Activated CD4-positive, alpha-beta memory T cell treated with anti-CD3 and anti-CD28 coated beads, Interleukin-2, amount 10 ng/mL, durations not matched to agents 7 days and 5 days (primary cell): ENCODE measurements at places on chromosomes 6 and 20.
A peak's percentile ranks its signal among the peaks of the same experiment; 100 is the strongest.

DNA sequence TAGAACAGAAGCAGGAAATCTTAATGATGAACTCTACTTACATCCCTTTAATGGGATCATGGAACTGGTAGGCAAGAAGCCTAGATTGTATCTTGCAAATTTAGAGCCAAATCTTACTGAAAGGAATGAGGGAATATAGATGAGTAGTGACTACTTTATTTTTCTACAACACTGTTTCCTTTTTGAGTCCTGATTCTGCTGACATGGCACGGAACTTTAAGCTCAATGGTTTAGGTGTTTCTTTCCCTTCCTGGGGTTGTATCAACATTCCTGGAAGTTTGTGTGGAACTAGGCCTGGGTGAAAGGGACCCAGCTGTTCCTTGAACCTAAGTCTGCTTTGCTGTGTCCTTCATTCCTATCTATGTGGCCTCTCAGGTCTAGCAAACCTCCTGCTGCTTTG is 705.3 kb upstream of the FLRT3 start:
- no peaks in the 10 kb centered on the region for H3K27me3 ChIP-seq
- H3K4me3 ChIP-seq, result no peak overlapping the region
- H3K4me1 ChIP-seq, result no peaks in the 10 kb centered on the region

DNA sequence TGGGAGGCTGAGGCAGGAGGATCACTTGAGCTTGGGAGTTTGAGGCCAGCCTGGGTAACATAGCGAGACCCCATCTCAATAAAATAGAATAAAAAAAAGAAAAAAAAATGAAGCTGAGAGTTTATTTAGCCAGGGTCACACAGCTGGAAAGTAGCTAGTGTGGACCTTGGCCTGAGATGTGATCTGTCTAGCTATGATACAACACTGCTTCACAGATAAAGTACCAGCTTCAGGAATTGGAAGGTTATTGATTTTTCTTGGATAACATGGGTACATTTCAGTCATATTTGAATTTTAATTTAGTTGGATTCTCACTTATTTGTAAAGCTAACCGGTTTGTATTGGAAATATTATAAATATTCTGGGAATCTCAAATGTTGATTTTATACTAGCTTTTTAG is 5.1 kb downstream of the FARS2 start:
- H3K27ac ChIP-seq, result peak overlapping the region; percentile 53
- no peak for DNase-seq
- H3K27me3 ChIP-seq, result no peaks in the 10 kb centered on the region
- H3K4me3 ChIP-seq, result peak overlapping the region; percentile 48
- H3K4me1 ChIP-seq, result peaks cover 58% of the 10 kb centered on the region

DNA sequence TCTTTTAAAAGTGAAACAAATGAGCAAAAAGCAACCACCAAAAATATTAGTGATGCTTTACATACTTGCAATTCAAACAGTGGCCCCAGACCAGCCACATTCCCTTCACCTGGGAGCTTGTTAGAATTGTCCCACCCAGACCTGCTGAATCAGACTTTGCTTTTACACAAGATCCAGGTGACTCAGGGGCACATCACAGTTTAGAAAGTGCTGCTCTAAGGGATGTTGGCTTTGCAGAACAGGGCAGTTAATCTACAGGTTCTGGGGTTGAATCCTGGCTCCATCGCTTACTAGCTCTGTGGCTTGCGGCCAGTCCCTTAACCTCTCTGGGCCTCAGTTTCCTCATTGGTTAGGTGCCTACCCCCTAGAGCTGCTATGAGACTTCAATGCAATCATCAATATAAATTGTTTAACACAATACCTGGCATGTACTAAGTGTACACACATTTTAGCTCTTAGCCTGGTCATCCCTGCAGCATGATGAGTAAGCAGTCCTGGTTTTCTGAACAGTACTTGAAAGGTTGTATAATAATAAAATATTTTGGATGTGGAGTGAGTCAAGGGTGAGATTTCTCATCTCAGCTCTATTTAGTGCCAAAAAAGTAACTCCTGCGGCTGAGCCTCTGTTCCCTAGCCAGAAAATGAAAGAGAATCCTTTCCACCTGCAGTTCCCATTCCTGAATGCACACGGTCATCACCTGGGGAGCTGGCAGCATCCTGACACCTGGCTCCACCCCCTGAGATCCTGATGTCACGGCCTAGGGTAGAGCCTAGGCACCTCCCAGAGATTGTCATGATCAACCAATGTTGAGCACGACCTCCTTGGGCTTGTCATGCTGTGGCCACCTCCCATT is 162.7 kb downstream of the ANKRD60 start:
- DNase-seq, result no peak
- no peaks in the 10 kb centered on the region for H3K36me3 ChIP-seq
- no peak overlapping the region for H3K4me3 ChIP-seq
- H3K4me1 ChIP-seq, result no peaks in the 10 kb centered on the region
- no peak overlapping the region for H3K27ac ChIP-seq
- peaks cover 2% of the 10 kb centered on the region for H3K27me3 ChIP-seq

DNA sequence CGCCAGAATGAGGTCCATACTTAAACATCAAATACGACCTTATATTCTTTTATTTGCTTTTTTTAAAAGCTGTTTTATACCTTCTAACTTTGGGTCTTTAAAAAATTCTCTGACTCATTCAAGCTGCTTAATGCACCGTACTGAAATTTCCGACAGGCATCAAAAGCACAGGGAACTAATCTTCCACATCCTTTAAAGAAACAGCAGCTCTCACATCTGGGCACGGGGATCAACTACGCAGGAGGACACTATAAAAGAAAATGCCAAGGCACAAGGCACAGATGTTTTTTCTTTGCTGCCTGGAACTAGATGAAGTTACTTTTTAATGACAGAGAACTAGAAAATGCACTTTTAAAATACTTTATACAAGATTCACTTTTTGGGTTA is 112.4 kb upstream of the ARG1 start:
- H3K4me1 ChIP-seq, result no peaks in the 10 kb centered on the region
- H3K27ac ChIP-seq, result no peak overlapping the region
- no peak for DNase-seq

GRCh38 chr20:47201074-47201730 is 155.3 kb downstream of the ZMYND8 start:
- no peak for DNase-seq
- no peaks in the 10 kb centered on the region for H3K27me3 ChIP-seq
- H3K4me3 ChIP-seq, result no peak overlapping the region
- no peaks in the 10 kb centered on the region for H3K36me3 ChIP-seq
- peaks cover 10% of the 10 kb centered on the region for H3K4me1 ChIP-seq
- H3K27ac ChIP-seq, result no peak overlapping the region

DNA sequence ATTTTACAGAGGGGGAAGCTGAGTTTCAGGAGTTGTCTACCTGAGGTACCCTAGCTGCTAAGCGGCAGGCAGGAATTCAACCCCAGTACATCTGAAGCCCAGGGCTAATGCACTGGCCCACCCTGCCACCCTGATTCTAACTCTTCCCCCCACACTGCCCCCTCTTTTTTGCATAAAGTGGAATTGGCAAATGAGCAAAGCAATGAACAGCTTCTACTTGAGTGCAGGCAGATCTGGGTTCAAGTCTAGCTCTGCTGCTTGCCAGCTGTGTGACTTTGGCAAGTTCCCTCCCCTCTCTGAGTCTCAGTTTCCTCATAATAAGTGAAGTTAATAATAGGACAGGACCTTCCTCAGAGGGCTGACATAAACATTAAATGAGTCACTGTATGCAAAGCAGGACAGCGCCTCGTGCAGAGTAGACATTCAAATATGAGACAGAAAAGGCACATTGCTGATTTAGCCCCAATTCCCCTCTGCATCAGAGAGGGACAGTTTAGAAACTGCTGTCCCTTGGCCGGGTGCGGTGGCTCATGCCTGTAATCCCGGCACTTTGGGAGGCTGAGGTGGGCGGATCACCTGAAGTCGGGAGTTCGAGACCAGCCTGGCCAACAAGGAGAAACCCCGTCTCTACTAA is 4.7 kb downstream of the ADA start:
- peak overlapping the region; percentile 93 for H3K27ac ChIP-seq
- no peaks in the 10 kb centered on the region for H3K27me3 ChIP-seq
- peaks cover 22% of the 10 kb centered on the region for H3K36me3 ChIP-seq
- H3K4me1 ChIP-seq, result peaks cover 90% of the 10 kb centered on the region

- H3K4me1 ChIP-seq, result no peaks in the 10 kb centered on the region
- DNase-seq, result no peak
- no peak overlapping the region for H3K27ac ChIP-seq
- no peaks in the 10 kb centered on the region for H3K27me3 ChIP-seq
- no peaks in the 10 kb centered on the region for H3K36me3 ChIP-seq
- H3K4me3 ChIP-seq, result no peak overlapping the region
Observed at GRCh38 chr6:147942363-147942762, 400.3 kb upstream of the SASH1 start.
